GM12892 (cell line): ENCODE measurements at places on chromosomes 2 and 18.

DNA sequence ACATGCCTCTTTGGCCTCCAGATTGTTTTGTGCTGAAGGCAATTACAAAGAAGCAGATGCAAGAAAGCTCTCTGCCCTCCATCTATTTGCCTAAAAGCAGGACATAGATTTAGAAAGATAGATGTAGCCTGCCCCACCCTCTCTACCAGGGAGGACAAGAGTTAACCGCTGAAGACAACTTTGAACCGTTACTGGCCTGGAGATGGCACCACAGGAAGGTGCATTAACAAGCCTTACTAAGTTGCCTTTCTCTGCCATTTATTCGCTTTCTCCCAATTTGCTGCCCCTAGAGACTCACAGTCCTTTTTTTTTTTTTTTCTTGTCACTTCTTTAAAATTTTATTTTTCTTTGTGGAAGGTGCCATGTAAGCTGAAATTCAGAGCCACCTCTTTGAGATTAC, 28.8 kb upstream of the RMDN2 start:
- no peak for DNase-seq

GRCh38 chr2:240472078-240472790, 36.8 kb downstream of the GPC1 start:
- DNase-seq, result no peak

GRCh38 chr2:134668821-134669220, 50.0 kb downstream of the TMEM163 start:
- no peak for DNase-seq

GRCh38 chr2:236687296-236687965, 117.8 kb downstream of the ACKR3 start:
- no peak for DNase-seq

DNA sequence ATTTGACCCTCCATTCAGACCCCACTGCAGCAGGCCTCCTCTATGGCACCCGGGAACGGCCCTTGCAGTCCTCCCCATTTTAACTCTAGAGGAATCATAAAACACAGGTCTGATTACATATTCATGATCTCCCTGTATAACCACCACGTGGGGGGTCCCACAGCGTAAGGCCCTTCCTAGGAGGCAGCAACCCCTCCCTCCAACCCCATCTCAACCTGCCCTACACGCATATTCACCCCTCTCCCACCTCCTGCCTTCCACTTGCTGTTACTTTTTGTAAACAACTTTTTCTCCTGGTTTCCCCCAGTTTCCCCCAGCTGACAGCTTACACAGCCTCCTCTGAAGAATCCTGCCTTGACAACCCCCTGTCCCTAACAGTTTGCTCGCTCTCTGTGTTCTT, 85.1 kb upstream of the FOXI3 start:
- no peak for DNase-seq

GRCh38 chr2:96145848-96146152, 560 bp upstream of the DUSP2 start:
- DNase-seq, result no peak

DNA sequence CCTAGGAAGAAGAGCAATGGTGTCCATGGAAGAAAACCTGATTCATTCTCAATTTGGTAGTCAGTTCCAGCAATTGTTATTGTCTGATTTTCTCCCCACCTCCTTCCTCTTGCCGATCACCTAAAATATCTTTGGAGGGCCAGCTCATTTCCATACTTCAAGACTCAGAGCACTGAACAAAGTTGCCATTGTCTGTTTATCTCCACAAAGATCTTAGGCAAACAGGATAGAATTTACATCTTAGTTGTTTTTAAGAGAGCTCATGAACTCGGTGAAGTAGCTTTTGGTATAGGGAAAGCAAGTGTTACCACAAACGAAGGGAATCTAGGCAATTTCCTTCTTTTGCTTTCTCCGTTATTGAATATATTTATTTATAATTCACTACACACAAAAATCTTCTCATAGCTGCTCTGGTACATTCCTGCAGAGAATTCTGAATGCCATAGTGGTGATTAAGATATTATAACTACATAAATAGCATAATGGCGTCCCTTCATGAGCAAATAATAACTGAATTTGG, 41.5 kb upstream of the CHST9 start:
- no peak for DNase-seq

- no peak for DNase-seq
Observed at GRCh38 chr2:3638456-3638810, 19.6 kb upstream of the ALLC start.

- DNase-seq, result no peak
Observed at GRCh38 chr2:117308861-117309770, 505.4 kb upstream of the DDX18 start.

DNA sequence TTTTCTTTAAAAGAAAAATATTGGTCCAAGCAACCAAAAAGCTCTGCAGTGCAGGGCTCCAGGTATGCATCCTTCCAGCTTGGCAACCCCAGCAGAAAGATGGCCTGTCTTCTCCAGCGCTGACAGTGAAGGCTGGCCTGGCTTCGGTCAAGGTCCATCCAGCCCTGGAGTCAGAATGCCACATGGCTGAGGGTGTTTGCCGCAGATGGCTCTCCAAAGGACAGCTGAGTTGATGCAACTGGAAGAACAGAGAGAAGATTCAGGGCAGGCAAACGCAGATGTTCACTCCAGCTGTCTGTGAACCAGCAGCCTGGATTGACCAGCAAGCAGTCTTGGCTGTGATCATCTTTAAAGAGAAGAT, 51.4 kb downstream of the MARCO start:
- DNase-seq, result no peak

DNA sequence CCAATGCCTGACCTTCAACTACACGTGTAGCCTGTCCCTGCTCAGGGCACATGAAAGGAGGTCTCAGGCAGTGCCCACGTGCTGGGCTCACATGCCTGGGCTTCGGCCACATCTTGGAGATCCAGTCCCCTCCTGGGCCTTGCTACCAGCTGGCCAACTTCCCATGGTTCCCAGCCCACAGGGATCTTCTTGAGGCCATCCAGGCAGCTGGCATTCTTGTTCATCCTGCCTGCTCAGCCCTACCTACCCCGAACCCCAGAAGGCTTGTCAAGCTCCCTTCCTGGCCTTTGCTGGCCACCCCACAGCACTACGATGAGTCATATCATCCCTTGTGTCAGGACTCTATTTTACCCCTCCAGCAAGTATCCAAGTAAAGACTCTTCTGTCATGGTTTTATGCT, 97.1 kb downstream of the ZBTB7C start:
- DNase-seq, result no peak

DNA sequence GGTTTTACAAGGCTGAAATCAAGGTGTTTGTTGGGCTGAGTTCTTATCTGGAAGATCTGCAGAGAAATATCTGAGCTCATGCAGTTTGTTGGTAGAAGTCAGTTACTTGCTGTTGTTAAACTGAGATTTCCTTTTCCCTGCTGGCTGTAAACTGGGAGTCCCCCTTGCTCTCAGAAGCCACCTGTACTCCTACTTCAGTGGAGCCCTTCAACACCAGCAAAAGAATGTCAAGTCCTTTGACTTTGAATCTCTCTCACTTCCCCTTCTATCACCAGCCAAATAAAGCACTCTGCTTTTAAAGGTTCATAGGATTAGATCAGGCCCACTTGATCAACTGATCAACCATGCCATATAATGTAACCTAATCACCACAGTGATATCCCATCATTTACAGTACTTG, 252.2 kb upstream of the CDH7 start:
- no peak for DNase-seq

DNA sequence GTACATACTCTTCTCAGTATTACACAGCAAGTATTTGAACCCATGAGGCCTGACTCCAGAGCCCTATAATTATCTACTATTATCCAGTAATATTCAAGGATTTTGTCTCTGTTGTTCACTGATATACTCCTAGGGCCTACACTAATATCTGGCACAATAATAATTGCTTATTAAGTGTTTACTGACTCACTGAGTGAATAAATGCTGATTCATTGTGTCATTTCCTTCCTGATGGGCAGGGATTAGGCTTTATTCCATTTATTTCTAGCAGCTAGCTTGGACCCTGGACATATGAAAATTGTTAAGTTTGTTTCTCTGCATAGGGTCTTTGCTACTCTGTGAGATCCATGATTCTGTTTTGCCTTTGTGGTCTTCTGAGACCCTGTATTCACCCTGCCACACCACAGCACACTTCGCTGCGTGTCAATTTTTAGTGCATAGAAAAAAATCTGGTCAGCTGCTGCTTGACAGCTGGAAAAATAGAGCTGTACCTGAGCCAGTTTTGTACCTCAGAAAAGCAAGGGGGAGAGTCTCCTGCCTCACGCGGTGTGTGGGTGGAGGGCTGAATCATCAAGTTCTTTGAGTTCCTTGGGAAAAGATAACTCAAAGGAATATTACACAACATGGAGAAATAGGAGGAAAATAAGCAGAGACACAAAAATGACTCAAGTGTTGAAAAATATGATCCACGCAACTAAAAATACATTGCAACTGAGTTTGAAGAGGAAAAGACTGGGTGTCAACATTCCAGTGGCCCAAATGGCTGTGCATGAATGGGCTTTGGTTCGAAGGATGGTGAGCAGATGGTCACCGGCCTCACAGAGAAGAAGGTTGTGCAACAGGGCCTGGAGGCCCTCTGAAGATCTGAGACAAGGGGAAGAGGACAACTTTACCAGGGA, 18.9 kb upstream of the DPP4 start:
- no peak for DNase-seq

DNA sequence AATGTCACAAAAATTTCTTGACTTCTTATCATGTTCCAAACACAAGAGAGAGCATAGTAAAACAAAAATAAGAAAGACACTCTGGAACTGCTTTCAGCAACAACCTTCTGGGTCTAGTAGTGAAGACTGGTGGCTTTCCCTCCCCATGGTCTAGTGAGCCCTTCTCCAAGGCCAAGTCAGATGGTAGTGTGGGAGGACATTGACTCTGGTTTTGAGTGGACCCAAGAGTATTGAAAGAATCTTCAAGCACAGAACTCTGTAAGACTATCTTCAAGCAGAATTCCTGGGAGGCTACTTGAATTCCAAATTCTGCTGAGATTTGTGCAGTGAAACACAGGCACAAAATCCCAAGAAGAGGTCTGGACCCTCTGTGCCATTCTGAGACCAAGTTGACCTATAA, 21.1 kb downstream of the ANTXR1 start:
- no peak for DNase-seq

- DNase-seq, result no peak
Observed at GRCh38 chr2:14572633-14573032, 59.9 kb upstream of the LRATD1 start.

DNA sequence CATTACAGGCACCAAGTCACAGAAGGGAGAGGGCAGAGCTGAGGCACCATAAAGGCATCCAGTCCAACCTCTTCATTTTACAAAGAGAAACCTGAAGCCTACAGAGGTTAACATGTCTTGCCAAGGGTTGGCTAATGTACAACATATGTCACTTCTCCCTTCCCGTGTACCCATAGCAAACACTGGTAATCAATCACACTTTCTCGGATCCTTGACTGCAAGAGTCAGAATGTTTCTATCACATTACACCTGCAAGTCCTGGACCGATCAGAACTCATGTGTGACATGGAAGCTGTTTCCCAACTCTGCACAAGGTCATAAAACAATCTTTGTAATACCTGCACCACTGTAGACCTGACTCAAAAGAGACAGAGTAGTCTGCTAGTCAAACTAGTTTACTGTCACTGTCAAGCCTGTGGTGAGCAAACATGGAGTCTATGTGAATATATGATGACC, 6.0 kb downstream of the ANKRD44 start:
- no peak for DNase-seq

GRCh38 chr2:88176352-88176984, 6.3 kb downstream of the THNSL2 start:
- no peak for DNase-seq

DNA sequence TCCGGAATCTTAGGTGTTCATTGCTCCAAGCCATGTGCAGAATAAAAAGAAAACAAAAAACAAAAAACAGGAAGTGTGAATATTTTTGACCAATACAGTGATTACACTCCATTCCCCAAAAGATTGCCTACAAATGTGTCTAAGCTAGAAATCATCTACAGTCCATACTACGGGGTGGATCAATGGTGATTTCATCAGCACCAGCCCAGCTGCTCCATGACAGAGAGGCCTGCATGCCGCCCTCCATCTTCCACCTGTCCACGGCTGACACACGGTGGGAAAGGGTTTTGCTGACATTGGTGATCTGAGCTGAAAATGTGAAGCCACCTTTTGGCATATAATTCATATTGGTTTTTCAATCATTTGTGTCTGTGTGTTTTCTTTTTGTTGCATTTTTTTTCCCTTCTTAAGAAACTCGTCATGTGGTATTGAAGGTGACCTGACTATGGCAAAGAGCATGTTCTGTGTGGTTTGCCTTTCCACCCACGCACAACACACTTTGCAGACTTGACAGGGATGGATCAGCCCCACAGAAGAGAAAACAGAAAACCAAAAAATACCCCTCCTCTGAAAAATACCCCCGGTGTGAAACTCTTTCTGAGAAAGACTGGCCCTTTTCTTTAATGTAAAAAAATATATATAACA, 533.1 kb downstream of the RNF144A start:
- no peak for DNase-seq

- no peak for DNase-seq
Observed at GRCh38 chr2:132780651-132781050, 110.6 kb upstream of the LYPD1 start.

GRCh38 chr2:119706221-119706620, 27.2 kb downstream of the TMEM177 start:
- DNase-seq, result no peak

DNA sequence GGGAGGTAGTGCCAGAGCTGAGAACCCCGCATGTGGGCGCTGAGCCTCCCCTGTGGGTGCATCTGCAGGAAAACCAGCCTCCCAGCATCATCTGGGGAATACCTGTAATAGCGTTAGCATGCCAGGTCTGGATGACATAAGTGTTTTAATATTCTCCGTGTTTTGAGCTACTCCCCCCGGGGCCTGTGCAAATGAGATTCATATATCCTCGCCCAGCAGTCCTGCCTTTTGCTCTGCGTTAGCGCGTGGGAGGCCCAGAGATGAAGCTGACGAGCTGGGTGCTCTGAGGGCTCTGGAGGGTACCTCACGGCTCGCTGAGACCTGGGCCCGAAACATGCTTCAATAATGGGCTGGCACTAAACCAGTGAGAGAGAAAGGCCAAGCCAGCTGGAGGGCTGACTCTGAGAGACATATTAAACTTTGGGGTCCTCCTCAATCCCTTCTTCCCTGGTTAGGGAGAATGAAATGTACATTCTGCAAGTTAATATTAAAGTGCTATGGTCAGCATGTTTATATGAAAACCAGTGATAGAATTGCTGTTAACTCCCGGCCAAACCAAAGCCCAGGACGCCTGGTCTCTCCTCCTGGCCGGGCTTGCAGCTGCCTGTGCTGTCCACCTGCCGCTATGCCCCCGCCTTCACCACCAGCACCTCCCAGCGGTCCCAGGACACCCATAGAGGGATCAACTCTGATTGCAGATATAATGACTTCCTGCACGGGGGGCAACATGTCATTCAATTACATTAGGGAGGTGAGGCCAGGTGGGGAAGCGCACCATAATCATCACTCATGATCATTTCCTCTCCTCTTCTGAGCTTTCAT, 77.0 kb downstream of the EDAR start:
- DNase-seq, result no peak

DNA sequence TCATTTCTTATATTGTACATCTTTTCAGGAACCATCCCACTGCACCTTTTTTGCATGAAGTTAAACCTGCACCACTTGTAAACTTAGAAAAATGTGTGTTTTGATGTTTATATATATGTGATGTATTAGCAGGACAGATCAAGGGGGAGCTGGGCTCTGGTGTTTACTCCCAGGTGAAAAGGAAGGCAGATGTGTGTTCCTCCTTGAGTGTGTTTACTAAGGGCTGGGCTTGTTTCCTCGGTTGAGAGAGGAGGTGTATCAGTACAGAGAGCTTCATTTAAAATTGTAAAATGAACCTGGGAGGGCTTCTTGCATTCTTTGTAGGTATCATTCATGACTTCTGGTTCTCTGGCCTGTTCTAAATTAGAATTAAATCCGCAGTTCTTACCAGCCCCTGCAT, 14.8 kb downstream of the LPIN1 start:
- no peak for DNase-seq
